ENCODE measurements at places on chromosomes 2 and 18. TPM values are rescaled to one million over a fixed set of nuclear protein-coding genes. Genes with fewer than 3 reads are reported as not detected.

The ANKMY1 gene
- 17.4 TPM for total RNA-seq

The UGT1A10 gene
- total RNA-seq: not detected

The GNAL gene
- 0.05 TPM for total RNA-seq

The NT5DC4 gene
- not detected for total RNA-seq

The GALNT5 gene
- not detected for total RNA-seq

The EVA1A gene
- not detected for total RNA-seq

The PDE11A gene
- total RNA-seq: not detected

The TTN gene
- total RNA-seq: 0.91 TPM

The LIMS2 gene
- 15.5 TPM for total RNA-seq

The FBLN7 gene
- 39.0 TPM for total RNA-seq

The SLC39A6 gene
- total RNA-seq: 15.7 TPM

The CNDP1 gene
- total RNA-seq: not detected

The TLX2 gene
- total RNA-seq: 0.10 TPM

The FOXD4L1 gene
- not detected for total RNA-seq

The GALNT13 gene
- total RNA-seq: not detected
